ENCODE measurements at places on chromosomes 12 and 14.

- DNase-seq: no peak
Measured at GRCh38 chr12:89559753-89560152, 33.9 kb upstream of the POC1B start.

DNA sequence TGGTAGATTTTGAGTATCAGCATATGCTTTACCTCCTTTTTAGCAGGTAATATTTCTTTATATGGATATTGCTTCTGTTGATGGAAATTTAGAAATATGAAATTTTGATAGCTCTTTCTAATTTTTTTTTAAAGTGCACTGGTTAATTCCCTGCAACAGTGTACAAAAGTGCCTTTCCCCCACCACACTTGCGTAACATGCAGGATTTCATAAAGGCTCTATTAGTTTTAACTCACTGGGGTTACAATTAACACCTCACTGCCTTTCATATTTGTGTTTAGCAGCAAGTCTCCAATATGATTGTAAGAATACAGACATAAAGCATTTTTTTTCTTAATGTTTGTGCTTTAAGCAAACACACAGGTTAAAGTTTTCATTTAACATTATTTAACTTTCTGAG lies 25.6 kb downstream of the MNAT1 start:
- DNase-seq: no peak

DNA sequence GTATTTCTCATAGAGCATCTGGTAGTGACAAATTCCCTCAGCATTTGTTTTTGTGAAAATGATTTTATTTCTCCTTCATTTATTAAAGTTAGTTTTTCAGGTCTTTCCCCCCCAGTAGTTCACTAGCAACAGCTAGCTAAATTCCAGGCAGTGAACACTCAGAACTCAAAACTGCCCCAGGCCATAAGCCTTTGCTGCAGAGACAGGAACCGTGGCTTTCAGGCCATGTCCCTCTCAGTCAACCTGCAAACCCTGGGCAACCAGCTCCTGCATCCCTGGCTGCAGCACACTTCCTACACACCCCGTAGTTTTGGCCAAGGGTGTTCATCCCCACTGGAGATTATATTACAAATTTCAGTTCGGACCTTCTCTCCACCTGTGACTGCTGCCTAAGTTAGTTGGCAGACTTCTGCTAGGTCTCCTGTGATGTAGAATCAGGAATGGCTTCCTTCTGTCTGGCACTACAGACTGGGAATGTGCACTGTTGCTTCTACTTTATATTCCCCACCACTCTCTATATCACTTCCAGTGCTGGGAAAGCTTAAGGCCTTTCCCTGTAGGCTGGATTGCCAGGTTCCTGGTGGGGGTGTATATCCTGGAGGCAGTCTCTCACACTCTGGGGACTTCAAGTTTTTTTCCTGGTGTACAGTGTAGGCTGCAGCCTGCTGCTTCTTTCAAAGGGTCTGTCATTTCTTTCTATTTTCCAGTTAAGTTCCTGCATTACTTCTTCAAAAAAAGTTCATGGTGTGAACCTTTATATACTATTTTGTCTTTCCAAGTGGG lies 924.4 kb upstream of the LRFN5 start:
- DNase-seq: no peak

GRCh38 chr12:46206471-46206870 lies 62.4 kb downstream of the SLC38A1 start:
- DNase-seq: no peak

- no peak for DNase-seq
Measured at GRCh38 chr14:35043046-35043445, 3.0 kb upstream of the FAM177A1 start.

DNA sequence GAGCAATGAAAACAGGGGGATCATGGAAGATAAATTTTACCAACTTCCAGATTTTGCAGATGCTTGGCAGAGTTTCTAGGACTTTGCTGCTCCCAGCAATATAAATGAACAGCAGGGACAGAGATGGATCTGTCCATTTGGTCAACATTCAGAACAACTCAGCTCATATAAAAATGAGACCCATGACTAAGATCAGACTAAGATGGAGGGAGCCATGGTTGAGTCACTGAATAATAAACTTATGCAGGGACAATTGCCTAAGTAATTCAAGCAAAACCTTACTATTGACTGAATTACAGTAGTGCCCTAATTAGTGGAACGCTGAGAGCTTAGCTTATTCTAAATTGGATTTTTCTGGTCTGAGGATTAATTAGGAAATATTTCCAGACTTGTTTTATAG lies 205.1 kb downstream of the SLC5A8 start:
- DNase-seq: no peak

- DNase-seq: no peak
Measured at GRCh38 chr14:38073641-38074040, 134.1 kb upstream of the SSTR1 start.

DNA sequence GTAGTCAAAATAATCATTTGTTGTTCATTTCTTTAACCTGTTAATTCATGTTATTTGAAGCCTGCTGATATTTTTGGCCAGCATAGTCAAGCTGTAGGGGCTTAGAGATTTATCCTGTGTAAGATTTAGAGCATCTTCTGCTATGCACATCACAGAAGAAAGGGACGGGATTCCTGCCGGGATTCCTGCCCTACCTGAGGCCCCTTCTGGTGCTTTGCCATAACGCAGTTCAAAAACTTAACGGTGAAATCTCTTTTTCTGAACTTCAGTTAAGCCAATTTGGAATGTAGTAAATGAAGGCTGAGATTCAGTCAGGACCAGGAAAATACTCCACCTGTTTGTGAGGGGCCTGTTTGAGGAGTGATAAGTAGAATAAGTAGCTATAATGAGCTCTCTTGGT lies 50.7 kb upstream of the TMEM260 start:
- no peak for DNase-seq

GRCh38 chr12:62839869-62840660 lies 94.9 kb downstream of the PPM1H start:
- DNase-seq: no peak

DNA sequence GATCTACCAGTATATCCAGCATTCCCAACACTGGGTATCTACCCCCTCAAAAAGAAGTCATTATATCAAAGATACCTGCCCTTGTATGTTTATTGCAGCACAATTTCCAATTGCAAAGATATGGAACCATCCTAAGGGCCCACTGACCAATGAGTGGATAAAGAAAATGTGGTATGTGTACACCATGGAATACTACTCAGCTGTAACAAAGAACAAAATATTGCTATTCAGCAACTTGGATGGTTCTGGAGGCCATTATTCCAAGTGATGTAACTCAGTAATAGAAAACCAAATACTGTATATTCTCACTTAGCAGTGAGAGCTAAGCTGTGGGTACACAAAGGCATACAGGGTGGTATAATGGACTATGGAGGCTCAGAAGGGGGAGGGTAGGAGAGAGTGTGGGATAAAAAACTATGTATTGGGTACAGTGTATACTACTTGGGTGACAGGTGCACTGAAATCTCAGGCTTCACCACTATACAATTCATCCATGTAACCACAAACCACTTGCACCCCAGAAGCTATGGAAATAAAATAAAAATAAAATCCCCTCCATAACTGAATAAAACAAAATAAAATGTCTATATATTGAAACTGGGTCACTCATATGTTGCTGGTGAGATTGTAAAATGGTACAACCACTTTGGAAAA lies 34.7 kb upstream of the STK38L start:
- DNase-seq: no peak

GRCh38 chr12:47834199-47834903 lies 14.6 kb upstream of the HDAC7 start:
- DNase-seq: no peak

GRCh38 chr12:44550377-44550776 lies 325.7 kb downstream of the NELL2 start:
- no peak for DNase-seq

GRCh38 chr12:95943330-95943842 lies at the start of gene AMDHD1:
AMDHD1 (plus strand) TSS chr12:95943331; CDS start chr12:95943399, 68 bp downstream.
- no peak for DNase-seq

- no peak for DNase-seq
Measured at GRCh38 chr12:107560165-107560898, 125.3 kb upstream of the PWP1 start.

- no peak for DNase-seq
Measured at GRCh38 chr12:116186482-116187150, 90.9 kb downstream of the MED13L start.

- DNase-seq: no peak
Measured at GRCh38 chr14:104822821-104823615, 22.1 kb downstream of the ZBTB42 start.

DNA sequence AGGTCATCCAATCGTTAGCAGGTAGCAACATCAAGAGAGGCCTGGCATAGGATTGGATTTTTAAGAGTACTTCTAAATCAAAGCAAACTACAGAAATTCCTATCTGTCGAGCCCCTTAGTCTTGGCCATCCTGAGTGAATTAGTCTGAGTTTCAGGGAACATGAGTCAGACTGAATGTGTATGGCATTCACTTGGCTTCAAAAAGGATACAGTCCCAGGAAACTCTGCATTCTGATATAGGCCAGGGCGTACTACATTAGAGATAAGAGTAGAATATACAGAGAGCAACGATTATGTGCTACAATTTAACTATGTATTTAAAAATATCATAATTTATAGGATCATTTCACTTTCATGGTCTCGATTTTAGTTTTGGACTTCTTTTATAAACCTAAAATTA lies 242.2 kb downstream of the SOX5 start:
- DNase-seq: no peak

GRCh38 chr14:39492267-39492666 lies 60.0 kb upstream of the FBXO33 start:
- no peak for DNase-seq

- DNase-seq: no peak
Measured at GRCh38 chr12:42507565-42507964, 82.0 kb downstream of the PRICKLE1 start.

- no peak for DNase-seq
Measured at GRCh38 chr14:95133282-95133681, 24.0 kb downstream of the DICER1 start.

- DNase-seq: no peak
Measured at GRCh38 chr14:75158843-75159614, 17.4 kb downstream of the TMED10 start.

All from NCI-H1048 (cell line).